ENCODE measurements at places on chromosomes 5 and 9.

- no peak for DNase-seq
Measured at GRCh38 chr5:86894056-86894455, 276.3 kb downstream of the COX7C start.

GRCh38 chr9:137034039-137034708 is 2.3 kb upstream of the FUT7 start:
- no peak for DNase-seq

GRCh38 chr5:95701074-95701473 is 18.3 kb upstream of the SPATA9 start:
- no peak for DNase-seq

GRCh38 chr5:96247097-96247701 is 185.8 kb downstream of the PCSK1 start:
- DNase-seq = no peak

GRCh38 chr9:70256123-70256551 is 2.6 kb upstream of the SMC5 start:
- DNase-seq = no peak

- no peak for DNase-seq
Measured at GRCh38 chr5:156402387-156402921, 75.5 kb downstream of the SGCD start.
